ENCODE measurements at places on chromosomes 4 and X.

GRCh38 chr4:114302472-114302871 is 296.1 kb upstream of the UGT8 start:
- no peak for DNase-seq

GRCh38 chr4:184860018-184860779 is 34.4 kb upstream of the ACSL1 start:
- DNase-seq, result no peak

DNA sequence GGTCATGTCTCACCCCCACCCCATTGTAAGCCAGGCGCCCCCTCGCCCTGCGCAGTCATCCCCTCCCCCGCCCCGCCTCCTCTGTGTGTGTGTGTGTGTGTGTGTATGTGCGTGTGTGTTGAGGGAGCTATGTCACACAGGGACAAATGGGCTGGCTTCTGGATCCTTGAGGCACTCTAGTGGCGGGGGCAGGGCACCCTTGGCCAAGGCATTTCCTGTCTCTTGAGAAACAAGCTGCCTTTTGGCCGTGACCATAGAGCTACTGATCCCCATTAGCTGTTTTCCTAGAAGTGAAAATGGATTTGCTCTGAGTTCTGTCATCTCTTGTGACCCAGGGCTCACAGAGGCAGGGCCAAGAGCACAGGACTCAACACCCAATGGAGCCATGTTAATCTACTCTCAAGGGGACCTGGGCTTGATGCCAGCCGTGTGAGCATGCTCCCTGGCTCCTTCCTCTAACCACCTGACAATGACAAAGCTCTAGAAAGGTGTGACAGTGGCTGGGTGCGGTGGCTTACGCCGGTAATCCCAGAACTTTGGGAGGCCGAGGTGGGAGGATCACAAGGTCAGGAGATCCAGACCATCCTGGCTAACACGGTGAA is 162.5 kb upstream of the BCOR start:
- DNase-seq, result no peak

- DNase-seq, result no peak
Observed at GRCh38 chrX:140343226-140343868, 161.5 kb downstream of the SOX3 start.

GRCh38 chrX:23114241-23114640 is 114.5 kb downstream of the DDX53 start:
- DNase-seq, result no peak

DNA sequence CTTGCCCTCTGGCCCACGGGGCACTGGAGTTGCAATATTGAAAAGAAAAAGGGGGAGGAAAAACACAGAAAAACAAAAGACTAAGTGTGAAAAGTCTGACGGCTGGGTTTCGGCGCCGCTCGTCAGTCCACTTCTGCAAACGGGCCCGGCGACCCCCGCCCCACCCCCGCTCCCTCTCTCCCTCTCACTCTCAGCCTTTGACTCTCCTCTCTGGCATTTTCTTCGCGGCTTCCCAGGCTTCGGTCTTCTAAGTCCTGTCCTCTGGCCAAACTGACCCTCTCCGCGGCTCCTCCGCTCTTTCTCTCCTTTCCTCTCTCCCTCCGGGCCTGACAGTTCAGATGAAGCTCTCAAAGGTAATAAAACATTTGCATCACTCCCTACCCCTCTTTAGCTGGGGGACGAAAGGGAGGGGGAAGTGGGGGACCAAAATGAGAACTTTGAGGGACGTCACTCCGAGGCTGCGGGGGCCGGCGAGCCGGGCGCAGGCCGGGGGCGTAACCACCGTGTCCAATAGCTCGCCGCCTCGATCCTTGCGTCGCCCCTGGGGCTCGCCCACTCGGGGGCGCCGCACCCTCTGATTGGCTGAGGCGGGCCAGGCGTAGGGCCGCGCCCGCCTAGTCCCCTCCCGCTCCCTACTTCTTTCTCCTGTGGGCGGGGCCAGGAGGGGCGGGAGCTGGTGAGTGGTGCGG is at the start of gene NKX6-1:
TSS of gene NKX6-1 (minus strand) at position 358 of the 689 bp plus-strand sequence. CDS start 1,064 bp downstream, outside the sequence.
- peak; percentile 65 for DNase-seq

GRCh38 chr4:174211622-174212044 is 71.8 kb downstream of the FBXO8 start:
- DNase-seq, result no peak

Measured in NCI-H446 treated with DMSO at 0.1 percent for 48 hours (cell line).